Epithelial cell of proximal tubule (primary cell): ENCODE measurements at places on chromosomes 11 and 22. TPM values are rescaled to one million over a fixed set of nuclear protein-coding genes. Genes with fewer than 3 reads are reported as not detected.

- no peak for DNase-seq
Measured at GRCh38 chr11:27699926-27700350, 317 bp downstream of the BDNF start.

DNA sequence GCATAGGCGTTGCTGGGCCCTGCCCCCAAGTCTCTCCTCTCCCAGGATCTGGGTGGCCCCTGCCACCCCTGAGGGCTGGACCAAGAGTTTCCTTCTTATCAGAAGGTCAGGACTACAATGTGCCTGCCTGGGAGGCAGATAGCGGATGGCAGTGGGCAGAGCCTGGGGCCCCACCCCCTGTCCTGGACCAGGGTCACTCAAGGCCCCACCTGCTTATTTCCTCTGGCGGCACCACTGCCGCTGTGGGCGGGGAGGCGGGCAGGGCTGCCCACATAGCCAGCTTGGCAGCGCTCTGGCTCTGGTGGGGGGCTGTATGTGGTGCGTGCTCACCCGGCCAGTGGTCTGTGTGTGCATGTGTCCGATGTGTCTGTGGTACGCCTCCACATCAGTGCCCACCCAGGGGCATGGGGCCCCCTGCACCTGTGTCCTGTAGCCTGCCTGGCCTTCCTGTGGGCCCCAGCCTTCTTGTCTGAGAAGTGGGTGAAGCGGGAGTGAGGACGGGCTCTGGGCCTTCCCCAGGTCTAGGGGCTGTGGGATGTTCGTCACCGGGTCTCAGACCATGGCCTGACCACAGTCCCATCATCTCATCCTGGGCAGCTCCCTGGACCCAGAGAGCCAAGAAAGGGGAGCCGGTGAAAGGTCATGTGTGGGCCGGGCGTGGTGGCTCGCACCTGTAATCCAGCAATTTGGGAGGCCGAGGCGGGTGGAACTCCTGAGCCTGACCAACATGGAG is 3.0 kb downstream of the GAS2L1 start:
- no peak for DNase-seq

- DNase-seq = no peak
Measured at GRCh38 chr11:35949242-35949641, 5.4 kb downstream of the LDLRAD3 start.

DNA sequence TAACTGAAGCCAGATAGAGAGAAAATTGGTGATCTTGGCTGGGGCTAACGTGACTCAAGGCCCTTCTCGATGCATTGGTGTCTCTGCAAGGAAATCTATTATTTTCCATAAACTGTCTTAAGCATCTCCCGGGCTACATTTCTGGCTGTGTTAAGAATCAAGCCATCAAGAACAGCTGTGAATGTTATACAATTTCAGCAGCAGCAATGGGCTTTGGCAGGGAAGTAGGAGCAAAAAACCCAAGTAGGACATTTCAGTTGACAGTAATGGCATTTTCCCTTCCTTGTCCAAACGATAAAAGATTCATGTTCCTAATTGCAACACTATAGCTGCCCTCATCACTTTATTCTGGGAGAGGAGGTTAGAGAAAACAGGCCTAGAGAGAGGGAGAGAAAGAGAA is 335.0 kb downstream of the CADM1 start:
- DNase-seq = no peak

DNA sequence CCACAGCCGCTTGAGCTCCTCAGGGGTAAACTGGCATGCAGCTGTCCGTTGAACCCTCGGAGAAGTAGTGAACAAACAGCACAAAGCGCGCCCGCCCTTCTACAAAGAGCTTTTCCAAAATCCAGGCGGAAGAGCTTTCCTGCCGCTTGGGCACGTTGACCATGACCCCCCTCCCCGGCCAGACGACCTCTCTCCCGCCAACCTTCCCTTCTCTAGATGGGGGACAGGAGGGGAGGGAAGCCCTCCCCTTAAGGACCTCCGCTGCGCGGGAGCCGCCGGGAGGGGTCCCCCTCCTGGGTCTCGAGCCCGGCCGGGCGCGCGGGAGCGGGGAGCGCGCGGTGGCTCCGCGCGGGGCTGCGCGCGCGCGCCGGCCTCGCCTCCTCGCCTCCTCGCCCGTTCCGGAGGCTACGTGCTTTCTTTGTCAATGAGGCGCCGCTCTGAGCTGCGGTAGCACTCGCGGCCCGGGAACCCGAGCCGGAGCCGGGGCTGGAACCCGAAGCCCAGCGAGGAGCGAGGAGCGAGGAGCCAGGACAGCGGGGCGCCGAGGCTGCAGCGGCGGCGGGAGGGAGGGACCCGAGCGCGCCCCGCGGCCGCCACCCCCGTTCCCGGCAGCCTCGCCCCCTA is 118.6 kb downstream of the HIPK3 start:
- DNase-seq = no peak

POU2AF3 gene
- 0.69 TPM in 1 of 2 replicates, not detected in the other for total RNA-seq

DNA sequence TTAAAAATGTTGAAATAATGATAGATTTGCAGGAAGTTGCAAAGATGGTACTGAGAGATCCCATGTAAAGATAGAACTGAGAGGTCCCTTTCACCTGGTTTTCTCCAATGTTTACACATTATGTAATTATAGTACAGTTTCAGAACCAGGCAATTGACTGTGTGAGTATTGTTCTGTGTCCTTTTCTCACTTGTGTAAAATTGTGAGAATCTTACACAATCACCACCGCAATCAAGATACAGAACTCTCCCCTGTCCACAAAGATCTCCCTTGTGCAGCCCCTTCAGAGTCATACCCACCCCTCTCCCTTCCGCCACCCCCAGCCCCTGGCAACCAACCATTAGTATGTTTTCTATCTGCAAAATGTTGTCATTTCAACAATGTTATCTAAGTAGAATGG is 119.8 kb upstream of the NAV2 start:
- DNase-seq = no peak

DNA sequence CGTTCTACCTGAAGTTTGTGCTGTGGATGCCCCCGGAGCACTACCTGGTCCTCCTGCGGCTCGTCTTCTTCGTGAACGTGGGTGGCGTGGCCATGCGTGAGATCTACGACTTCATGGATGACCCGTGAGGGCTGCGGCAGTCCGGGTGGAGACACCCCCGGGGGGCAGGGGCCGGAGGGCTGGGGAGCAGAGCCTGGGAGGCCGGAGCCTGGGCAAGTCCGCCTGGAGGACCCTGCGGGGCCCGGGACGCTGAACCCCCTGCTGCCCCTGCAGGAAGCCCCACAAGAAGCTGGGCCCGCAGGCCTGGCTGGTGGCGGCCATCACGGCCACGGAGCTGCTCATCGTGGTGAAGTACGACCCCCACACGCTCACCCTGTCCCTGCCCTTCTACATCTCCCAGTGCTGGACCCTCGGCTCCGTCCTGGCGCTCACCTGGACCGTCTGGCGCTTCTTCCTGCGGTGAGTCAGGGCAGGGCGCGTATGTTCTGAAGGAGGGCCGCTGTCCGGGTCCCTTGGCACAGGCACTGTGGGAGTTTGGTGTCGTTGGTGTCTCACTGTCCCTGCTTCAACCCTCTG is 17.3 kb downstream of the RNH1 start:
- DNase-seq = no peak

- no peak for DNase-seq
Measured at GRCh38 chr22:48851933-48852549, 975.6 kb downstream of the BRD1 start.

DNA sequence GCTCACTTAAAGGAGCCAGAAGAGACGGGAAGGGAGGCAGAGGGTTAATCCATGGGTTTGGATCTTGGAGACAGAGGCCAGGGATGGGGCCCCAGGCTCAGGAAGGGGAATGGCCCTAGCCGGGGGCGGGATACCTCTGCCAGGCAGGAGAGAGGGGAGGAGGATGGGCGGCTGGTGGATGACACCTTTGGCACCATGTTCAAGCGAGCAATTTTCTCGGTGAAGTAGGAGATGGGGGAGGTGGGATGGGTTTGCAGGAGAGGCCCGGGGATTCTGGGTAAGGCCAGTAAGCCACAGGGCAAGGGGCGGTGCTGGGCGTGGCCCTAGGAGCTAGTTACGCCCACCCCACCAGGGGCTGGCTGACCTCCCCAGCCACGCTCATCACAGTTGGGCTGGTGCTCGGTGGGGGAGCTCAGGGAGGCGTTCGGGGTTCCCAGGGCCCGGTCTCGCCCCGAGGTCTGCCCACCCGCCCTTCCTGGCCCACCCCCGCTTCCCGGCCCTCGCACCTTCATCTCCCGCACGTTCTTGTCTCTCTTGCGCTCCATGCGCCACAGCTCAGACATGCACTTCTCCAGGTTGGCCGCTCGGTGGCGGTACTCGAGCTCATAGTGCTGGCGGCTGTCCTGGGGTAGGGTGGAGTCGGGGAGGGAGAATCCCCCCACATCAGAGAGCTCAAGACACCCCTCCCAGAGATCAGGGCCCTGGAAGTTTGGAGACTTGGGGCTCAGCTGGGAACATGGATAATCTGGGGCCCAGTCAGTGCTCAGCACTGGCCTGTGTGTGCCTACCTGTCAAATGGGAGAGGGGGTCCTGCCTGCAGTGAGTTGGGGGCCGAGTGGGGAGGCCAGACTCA is 12.7 kb downstream of the BAIAP2L2 start:
- no peak for DNase-seq

MS4A6E gene
- not detected in 2 replicates for total RNA-seq
